ENCODE measurements at places on chromosomes 11 and 22.

DNA sequence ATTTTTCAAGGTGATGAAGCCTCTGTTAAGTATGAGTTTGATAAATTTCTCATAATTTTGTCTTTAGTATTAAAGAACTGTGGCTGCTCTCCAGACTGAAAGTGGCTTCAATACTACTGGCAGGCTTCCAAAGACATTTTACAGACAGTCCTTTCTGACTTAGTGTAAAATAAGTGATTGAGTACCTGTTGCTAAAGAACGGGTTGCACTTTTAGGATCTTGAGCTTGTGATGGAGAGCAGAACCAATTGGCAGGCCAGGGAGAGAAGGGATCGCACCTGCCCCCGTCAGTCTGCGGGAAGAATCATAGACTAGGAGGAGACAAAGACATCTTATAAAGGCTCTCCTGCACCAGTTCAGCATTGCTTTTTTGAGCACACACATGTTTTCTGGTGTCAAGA, 4.4 kb downstream of the NCAM1 start:
- DNase-seq = no peak

GRCh38 chr11:79932612-79933011, 491.8 kb upstream of the TENM4 start:
- DNase-seq = no peak

GRCh38 chr11:47156333-47156732, 20.3 kb downstream of the ARFGAP2 start:
- DNase-seq = no peak

- DNase-seq = no peak
Measured at GRCh38 chr11:74984070-74984469, 4.7 kb upstream of the NEU3 start.

DNA sequence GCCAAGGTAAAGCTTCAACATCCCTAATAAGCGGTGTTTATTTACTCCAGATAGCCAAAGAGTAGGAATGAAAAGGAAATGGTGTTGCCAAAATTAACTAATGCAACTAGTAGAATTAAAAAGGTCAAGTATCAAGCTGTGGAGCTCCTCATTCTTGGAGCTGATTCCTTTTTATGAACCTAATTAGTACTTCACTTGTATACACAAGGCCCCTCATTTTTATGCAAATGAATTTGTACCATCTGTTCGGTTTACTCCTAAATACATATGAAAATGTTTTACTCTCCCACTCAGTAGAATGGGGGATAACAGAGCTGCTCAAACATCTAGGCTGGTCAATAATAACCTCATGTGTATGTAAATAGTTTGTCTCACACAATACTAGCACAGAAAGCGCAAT, 426.4 kb upstream of the LUZP2 start:
- DNase-seq = no peak

DNA sequence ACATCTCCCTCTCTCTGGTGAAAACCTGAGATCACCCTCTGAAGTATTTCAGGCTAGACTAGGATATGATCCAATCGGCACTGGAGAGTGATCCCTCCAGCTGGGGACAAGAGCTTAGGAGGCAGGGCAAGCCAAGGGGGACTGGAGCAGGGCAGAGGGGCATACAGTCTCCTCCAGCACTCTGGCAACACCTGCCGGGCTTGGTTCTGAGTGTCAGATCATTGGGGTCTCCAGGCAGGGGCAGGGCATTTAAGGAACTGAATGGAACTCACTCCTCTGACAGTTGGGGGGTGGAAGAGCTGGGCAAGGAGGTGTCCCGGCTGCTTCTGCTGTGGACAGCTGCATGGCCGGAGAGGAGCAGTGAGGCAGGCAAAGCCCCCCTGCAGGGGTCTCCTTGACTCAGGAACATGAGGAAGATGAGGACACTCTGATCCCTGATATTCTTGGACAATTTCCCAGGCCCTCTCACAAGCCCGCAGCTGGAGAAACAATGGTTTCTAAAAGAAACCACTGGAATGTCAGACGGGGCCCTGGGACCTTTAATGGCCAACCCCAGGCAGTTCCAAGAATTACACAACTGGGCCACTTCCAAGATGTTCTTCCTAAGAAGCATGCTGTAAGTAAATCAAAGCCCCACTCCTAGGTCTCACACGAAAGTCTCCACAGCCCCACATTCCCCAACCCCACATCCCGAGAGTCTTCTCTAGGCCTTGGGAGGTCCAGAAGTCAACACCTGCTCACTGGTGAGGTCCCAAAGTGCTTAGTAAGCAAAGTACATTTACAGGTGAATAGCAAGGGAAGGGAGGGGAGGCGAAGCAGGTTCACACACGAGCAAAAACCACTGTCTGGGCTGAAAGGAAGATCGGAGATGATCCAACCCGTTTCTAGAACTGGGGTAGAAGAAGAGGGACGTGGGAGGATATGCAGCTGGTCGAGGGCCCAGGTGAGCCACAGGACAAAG, 1.2 kb upstream of the CCDC86 start:
- DNase-seq = no peak

DNA sequence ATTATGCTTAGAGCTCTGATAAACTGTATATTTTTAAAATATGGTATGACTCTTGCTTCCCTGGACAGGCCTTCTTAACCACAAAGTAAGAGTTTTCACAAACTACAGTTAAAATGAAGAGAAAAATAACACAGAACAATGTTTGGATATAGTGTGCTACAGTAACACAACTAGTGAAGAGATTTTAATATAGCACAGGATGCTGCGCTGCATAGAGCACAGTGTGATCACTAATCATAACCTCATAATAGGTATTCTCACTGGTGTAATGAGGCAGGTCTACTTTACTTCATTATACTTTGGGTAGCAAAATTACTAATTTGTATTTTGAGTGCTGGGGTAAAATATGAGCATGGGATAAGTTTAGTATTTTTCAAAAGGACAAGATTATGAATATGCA, 256.5 kb downstream of the GUCY1A2 start:
- DNase-seq = no peak

DNA sequence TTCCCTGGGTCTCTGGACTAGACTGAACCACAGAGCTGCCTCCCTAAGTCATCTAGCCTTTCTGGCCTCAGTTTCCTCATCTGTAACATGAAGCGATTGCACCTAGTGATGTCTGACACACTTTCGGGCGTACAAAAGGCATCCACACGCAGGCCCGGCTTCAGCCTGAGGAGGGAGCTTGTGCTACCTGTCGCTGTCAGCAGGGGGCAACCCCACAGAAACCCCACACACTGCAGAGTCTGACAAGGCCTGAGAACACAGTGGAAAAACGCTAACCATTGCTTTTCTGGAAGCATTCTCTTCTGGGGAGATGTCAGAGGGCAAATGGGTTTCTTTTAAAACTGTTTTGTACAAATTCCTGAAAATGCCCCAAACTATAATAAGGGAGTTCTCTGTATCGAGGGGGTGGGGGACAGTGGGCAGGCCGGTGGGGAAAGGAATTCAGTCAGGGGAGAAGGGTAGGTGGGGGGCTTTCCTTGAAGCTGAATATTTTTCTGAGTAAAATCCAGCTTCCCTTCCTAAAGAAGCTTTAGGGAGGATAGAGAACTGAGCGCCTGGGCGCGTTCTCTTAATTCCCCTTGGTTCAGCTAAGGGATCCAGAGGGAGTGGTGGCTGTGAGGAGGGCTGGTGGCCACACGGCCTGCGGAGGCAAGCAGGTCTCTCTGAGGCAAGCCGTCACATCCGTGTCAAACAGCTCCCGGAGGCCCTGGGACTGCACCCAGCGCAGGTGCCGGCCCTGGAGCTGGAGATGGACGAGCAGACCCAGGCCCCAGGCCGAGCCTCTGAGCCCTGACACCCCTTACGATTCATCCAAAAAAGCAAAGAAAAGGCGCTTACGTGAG, 533 bp downstream of the ELF5 start:
- peak; percentile 20 for DNase-seq

DNA sequence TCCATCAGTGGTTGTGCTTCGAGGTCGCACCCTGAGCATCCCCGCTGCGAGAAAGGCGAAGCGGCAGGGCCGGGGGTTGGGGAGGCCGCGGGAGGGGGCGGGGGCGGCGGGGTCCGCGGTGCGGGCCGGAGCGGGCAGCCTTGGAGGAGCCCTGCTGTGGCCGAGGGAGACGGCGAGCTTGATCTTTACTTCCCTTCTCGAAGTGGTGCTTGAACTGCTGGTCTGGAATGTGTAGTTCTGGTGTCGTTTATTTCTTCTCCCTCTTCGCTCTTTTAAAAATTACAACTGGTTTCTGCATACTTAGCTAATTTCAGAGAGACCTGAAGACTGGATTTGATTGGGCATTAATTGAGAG, 1.1 kb downstream of the APLP2 start:
- no peak for DNase-seq

DNA sequence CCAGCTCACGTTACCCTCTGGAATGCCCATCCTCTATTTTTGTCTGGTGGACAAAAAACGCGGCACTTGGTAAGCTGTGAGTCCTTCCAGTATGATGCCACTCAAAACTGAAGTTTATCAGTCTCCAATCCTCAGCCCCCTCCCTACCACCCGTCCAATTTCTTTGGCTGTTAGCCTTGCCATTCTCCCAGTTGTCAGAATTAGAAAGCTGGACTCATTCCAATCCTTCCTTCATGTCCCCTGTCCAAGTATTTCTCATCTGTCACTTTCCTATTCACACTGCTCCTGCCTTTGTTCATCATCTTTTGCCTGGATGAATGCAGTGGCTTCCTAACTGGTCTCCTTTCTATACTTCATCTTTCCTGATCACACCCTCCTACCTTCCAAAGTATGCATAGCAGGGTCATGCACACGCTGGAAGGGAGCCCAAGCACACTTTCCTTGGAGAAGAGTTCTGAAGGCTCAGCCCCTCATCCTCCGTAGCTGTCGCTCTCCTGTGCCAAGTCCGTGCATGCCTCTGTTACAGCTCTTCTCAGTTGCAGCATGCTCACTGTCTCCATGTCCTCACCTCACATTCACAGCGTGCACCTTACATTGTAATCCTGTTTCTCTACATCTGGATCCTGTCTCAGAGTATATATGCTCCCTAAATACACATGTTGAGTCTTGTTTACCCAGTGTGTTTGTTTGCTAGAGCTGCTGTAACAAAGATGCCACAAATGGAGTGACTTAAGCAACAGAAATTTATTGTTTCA, 19.4 kb downstream of the APLP2 start:
- no peak for DNase-seq

DNA sequence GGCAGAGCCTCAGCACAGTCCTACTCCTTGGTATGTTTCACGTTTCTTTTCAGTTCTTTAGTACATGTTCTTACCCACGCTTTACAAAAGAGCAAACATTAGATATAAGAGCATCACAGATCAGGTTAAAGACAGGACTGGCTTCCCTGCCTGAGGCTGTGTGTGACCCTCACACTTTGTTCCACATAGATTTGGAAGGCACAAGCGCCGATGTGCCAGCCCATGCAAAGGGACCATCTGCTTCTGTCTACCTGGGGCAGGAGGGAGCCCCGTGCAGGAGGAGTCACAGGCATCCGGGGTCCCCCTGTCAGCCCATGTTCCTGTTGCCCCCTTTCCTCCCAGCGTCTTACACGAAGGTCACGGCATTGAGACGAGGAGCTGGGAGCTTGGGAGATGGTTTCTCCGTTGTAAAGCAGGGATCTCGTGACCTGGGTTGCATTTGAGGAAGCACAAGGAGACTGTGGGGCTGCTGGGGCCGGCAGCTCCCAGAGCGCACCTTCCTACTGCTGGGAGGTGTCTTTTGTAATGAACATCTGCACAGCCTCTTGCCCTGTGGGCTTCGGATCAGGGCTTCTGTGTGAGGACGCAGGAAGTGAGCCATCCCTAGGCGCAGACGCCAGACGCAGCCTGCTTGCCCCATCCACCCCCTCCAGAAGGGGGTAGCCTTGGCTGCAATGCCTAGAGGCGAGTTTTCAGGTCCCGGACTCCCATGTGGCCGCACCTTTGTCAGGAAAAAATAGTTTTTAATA, 72.6 kb downstream of the SCN3B start:
- DNase-seq = no peak

DNA sequence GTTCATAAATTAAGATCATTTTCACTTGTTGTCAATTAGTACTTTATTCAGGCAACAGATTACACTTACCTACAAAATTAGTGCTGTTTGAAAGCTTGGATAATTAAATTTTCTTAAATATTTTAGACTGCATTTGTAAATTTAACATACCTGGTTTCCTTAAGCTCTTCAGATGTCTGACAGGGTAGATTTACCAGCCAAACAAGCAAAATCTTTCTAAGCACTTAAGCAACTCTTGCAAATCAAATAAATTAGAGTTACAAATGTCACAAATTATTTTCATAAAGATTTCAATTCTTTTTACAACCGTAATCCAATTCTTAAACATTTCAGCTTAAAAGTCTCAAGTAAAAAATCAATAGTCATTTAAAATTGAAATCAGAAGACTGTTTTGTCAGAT, 129.8 kb downstream of the DBX1 start:
- DNase-seq = no peak
